ENCODE measurements at places on chromosomes 5 and 9.

DNA sequence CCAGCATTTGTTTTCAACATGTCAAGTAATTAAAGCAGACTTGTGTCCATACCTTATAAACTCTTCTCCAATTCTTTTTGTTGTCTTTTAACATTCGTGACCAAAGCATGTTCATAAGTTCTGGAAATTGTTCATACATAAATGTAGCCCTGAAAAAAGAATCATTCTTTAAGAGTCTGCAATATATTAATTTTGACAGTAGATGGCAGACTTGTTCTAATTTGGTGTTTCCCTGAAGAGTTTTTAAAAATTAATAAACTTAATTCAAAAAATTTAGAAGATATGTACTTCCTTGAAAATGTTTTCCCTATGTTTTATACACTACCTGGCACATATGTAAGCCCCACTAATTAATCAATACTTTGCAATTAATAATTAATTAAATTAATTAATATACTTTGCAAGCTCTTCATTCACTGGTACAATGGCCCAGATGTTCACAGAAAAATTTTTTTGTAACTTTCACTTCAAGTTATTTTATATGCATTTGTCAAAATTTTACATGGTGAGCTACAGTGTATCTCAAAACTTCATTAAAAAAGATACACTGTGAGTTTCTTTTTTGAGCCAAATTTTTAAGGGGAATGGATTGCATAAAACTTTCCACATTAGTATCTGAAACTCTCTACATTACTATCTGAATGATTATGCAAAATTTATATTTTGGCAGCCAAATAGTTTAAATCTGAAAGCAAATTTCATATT is 42.1 kb downstream of the CLINT1 start:
- DNase-seq, result no peak

DNA sequence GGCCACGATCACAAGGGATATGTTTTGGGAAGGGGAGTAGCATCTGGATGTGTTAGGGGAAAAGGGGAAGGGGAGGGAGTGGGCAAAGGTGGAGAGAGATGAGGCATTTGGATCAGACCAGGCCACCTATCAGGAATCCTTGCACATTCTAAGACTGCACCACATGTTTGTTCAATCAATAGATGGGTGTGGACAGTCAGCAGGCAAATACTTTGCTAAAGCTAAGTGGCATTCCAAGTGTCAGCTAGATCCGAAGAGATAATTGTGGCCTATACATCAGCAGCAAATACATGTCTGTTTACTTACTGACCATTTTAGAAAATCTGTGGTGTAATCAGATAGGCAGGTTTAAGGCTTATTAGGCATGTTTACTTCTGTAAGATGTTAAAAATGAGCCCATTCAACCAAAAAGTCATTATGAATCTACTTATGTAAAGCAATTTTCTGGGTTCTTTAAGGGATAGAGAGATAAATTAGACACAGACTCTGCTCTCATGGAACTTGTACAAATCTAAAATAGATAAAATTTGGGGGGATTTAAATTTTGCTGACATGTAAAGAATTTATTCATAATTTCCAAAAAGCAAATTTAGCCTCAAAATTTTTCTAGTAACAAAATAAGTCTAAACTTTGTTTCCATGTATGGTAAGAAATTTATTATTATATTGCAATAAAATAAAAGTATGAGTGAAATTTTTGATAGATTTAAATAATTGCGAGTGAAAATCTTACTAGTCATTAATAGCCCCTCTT is 107.3 kb downstream of the SNCAIP start:
- no peak for DNase-seq

DNA sequence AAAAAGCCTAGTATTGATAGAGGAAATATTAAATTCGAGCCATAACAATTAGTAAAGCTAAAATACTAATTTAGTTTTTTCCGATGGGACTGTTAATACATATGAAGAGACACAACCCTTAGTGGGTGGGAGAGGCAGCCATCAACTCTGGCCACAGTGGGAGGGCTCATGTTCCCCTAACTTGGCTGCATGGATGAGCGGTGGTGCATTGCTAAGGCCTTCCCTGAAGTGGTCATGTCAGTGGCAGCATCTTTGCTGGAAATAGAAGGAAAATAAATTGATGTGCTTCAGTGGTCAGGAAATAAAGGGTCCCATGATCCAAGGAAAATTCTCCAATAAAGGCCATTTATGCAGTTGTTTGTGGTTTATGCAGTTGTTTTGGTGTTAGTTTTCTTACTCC is 33.9 kb upstream of the F2RL2 start:
- DNase-seq, result no peak

GRCh38 chr5:143225511-143225910 is 178.0 kb downstream of the NR3C1 start:
- DNase-seq, result no peak

GRCh38 chr9:123742009-123742767 is 187.7 kb downstream of the DENND1A start:
- DNase-seq, result no peak

- no peak for DNase-seq
Measured at GRCh38 chr9:134637696-134638501, 3.7 kb upstream of the COL5A1 start.

DNA sequence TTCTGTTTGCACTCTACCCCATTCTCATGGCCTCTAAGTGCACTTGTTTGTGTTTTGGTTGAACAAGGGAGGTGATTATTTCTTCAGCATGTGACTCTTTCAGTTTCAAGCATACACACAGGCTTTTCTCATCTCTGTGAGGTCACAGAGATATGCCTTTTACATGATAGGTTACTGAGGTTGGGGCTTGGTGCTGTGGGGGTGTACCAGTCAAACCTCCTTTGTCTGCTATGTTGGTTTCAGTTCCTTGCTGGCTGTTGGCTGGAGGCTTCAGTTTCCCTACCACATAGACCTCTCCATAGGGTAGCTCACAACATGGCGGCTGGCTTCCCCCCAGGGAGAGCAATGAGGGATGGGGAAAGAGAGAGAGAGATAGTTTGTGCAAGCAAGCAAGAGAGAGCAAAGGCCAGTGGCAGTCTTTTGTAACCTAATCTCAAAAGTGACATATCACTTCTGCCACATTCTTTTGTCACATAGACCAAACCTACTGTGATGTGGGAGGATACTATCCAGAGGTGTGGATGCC is 96.7 kb upstream of the SEMA6A start:
- no peak for DNase-seq

GRCh38 chr5:147860641-147861025 is 17.9 kb upstream of the SCGB3A2 start:
- no peak for DNase-seq

DNA sequence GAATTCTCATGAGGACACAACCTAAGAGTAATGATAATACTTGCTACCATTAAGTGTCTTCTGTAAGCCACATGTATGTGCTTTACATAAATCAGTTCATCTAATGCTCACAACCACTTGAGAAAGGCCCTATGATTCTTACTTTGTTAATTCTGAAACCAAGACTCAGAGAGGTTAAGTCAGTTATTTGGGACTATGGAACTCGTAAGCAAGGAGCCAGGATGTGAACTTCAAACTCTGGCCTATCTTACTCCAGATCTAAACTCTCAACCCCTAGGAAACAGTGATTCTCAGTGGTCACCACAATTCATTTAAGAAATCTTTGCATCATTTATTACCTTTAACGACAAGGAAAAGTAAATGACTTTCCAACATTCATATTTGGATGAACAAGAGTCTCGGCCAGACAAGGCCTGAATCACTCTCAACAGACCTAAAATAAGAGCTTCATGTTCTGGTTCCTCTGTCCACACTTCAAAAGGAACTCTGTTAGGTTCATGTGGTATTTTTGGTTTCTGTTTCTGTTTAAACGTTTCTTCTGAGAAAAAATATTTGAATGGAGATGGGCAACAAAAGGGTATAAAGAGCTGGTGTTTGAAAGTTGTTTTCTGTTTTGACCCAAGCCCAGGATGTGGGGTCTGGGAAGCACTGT is 104.8 kb downstream of the LPAR1 start:
- no peak for DNase-seq

Data from CD4-positive, alpha-beta T cell treated with Interleukin-17A for 4 hours (primary cell).